ENCODE measurements at places on chromosomes 3 and 15.
A peak's percentile ranks its signal among the peaks of the same experiment; 100 is the strongest.

DNA sequence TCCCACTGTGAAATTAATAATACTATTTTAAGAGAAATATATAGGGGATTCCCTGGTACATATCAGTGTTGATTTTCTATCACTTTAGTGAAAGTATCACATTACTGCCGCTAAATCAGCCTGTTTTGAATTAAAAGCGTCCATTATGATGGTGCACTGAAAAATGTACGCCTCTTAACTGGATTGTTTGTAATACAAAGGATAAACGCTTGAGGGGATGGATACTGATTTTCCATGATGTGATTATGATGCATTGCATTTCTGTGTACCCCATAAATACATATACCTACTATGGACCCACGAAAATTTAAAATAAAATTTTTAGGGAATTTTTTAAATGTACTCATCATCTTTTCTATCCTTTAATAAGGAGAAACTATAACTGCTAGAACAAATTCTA, 478.6 kb downstream of the MAGI1 start:
- no peak for DNase-seq

DNA sequence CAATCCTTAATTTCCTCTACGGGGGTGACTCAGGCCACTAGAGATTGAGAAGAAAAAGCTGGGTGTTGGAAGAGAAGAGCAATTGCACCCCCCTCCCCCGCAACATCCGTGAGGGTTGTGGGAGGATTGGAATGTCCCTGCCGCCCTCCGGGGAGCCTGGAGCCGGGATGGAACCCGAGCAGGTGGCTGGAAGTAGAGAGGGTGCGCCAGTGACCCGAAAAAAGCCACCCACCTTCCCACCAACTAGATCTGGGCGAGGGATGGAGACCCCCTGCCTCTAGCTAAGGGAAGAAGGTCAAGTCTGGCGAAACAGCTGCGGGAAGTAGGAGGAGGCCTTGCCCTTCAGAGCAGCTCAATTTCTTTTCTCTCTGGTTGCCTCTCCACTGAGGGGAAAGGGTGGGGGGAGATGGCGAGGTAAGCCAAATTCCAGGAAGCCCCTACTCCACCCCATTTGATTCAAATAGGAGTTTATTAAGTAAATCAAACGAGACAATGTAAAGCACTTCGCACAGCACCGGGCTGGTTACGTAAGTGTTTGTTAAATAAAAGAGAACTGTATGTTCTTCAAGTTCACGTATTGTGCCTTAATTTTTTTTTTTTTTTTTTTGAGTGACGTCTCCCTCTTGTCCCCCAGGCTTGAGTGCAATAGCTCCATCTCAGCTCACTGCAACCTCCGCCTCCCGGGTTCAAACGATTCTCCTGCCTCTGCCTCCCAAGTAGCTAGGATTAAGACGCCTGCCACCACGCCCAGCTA, 1.1 kb upstream of the WWTR1 start:
- DNase-seq, result no peak

GRCh38 chr15:32799936-32800535, 82.2 kb downstream of the GREM1 start:
- no peak for DNase-seq

DNA sequence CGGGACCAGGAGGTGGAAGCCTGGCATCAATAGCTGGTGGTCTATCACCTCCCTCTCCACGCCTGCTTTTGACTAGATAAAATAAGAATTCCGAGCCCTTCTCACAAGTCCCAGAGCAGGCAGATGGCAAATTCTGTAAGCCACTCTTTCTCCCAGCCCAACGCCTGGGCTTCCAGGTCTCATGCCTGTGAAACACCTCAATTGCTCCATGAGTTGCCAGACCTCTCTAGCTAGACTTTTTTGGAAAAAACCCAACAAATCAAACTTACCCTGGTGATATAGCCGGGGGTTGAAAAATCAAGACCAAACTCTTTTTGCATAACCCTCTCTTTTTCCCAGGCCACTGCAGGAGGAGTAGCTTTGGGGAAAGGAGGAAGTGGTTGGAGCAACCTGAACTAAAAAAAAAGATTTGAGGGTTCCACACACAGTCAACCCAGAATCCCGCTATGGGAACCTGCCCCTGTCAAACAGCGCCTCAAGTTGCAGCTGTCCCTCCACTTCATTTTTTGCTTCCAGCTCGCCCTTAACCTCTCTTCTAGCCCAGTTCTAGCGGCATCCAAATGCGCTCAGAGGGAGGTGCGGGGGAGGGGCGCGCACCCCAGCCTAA, 7.0 kb downstream of the BHLHE40 start:
- no peak for DNase-seq

GRCh38 chr3:184040010-184040409, 8.5 kb downstream of the HTR3D start:
- DNase-seq, result no peak

GRCh38 chr15:58467722-58468423, 36.1 kb downstream of the LIPC start:
- DNase-seq, result no peak

- no peak for DNase-seq
Measured at GRCh38 chr3:32500880-32501782, 1.5 kb downstream of the CMTM6 start.

GRCh38 chr3:128236657-128237056, 83.4 kb downstream of the EEFSEC start:
- no peak for DNase-seq

GRCh38 chr3:36697229-36698001, 66.9 kb downstream of the DCLK3 start:
- no peak for DNase-seq

DNA sequence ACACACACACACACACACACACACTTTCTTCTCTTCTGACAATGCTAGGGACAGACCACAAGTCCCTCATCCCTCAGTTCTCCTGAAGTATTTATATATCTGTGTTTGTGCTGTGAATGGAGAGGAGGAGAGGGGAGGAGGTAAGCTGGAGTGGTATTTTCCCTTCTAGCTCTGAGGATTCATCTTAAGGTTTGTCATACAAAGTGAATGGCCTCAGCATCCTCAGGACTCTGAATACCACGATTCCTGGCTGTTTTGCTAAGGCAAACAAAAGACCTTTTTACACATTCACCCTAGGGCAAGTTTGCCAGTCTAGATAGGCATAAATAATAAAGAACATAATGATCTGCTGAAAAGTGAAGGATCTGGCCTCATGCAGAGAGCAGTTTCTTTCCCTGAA, 65.7 kb upstream of the CHMP2B start:
- DNase-seq, result no peak

DNA sequence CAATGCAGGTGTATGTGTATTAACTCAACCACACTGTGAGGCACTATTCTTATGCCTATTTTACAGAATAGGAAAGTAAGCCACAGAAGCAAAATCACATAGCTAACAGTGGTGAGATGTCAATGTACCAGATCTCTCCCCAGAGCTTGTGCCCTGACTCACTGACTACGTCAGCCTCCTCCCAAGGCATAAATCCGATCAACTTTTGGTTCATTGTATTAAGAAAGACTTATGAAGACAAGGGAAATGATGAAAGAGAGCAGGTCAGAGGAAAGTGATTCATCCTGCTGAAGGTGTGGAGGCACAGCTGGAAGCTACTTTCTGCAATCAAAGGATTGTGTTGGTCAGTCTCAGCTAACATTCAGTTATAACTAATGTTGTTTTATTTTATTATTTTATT, 33.0 kb upstream of the SV2B start:
- no peak for DNase-seq

DNA sequence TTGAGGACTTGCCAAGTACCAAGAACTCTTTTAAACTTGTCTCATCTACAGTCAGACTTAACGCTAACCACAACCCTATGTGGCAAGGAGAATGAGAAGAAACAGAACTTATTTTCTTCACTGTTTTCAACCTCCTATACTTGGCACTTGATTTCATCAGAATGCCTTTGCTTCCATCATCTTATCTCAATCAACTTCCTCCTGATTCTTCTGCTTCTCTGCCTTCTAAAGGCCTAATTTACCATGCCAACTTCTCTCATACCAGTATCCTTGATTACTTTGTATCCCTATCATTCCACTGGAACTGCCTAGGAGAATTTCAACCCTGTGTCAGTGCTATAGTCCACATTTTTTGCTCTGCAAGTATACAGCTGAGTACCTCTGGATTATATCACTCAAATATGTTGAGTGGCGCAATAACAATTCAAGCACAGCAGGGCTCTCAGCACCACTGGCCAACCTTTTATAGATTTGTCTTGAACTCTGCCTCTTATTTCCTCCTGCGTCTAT, 413.6 kb downstream of the ROBO1 start:
- DNase-seq, result no peak

DNA sequence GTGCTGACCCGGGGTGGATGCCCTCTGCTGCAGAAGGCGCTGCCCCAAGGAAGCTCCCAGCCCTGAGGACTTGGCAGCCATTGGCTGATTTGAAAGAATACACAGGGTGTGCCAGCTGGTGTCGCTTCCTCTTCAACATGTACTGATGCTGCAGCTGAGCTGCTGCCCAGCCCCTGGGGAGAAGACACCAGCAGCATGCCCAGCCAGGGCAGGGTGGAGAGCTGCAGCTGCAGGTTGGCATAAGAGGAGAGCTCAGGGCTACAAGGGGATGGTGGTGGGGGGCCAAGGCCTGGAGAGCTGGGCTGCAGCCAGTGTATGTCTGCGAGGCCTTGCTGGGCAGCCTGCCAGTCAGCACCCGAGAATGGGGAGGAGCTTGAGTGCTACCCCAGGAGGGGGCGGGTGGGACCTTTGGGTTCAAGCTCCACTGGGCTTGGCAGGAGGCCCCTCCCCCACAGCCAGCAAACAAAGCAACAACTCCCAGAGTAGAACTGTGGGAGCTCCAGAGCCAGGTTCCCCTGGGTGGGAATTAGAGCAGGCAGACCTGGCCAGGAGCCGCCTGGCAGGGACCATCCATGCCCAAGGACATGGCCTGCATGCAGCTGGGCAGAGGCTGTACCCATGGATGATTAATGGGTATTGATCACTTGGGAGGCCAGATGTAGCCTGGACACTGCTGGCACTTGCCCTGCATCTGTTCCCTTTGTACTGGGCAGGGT, 9.2 kb upstream of the SEMA4B start:
- DNase-seq, result peak; percentile 36

DNA sequence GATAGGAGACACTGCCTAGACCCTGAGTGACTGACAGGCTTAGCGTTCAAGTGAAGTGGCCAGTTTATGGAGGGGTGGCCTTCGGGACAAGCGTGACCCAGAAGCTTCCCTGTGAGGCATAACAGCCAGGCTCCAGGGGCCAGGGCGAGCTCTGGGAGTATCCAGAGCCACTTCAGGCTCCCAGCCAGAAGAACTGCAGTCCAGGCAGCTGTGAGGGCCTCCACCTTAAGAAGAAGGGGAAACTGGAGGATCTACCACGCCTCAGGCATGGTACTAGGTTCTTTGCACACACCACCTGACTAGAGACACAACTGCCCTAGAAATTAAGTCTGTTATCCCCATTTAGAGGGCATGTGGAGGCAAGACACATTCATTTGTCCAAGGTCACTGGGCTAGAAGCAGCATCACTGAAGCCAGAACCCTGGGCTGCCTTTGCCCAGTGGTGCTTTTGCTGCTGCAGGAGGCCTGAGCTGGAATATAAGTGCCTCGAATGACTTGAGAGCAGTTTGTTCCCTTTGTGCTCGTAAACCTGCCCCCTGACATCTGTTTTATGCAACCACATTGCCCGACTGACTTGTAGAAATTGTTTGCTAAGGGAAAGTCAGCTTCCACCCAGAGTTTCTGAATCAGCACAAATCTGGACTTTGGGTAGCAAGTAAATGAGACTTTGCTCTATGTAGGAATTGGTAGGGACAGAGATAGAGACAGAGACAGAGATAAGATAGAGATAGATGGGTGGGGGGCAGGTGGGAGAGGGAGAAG, 23.3 kb downstream of the RASGRF1 start:
- DNase-seq, result no peak

- DNase-seq, result no peak
Measured at GRCh38 chr3:81931265-81932251, 170.1 kb upstream of the GBE1 start.

GRCh38 chr3:195591220-195591619, 7.5 kb upstream of the APOD start:
- no peak for DNase-seq

DNA sequence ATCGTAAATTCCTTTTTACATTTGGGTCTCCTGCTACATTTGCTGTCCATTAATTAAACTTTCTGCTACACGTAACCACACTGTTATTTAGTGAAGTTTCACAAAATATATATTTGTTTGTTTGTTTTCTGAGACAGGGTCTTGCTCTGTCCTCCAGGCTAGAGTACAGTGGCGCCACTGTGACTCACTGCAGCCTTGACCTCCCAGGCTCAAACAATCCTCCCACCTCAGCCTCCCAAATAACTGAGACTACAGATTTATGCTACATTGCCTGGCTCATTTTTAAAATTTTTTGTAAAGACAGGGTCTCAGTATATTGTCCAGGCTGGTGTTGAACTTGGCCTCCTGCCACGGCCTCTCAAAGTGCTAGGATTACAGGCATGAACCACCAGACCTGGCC, 20.5 kb downstream of the TOPBP1 start:
- DNase-seq, result no peak

- no peak for DNase-seq
Measured at GRCh38 chr3:108137460-108137814, 46.6 kb upstream of the CD47 start.

DNA sequence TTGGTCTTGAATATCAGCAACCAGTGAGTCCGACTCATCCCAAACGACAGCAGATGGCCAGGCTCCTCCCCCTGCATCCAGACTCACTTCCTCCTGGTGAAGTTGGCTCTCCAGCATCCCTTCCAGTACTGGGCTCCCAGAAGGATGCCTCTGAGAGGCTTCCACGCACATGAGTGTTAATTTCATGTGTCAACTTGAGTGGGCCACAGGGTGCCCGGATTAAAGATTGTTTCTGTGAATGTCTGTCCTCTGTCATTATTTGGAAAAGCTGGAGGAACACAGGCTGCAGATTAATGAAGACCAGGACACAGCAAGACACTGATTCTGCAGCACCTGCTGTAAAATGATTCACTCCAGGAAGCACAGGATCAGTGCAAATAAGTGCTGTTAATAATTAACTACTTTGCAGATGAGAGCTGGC, 99.8 kb downstream of the ATP10A start:
- no peak for DNase-seq

GRCh38 chr15:31151301-31152233, 50.0 kb upstream of the TRPM1 start:
- DNase-seq, result no peak

GRCh38 chr15:58336161-58336560, 95.6 kb upstream of the LIPC start:
- no peak for DNase-seq

DNA sequence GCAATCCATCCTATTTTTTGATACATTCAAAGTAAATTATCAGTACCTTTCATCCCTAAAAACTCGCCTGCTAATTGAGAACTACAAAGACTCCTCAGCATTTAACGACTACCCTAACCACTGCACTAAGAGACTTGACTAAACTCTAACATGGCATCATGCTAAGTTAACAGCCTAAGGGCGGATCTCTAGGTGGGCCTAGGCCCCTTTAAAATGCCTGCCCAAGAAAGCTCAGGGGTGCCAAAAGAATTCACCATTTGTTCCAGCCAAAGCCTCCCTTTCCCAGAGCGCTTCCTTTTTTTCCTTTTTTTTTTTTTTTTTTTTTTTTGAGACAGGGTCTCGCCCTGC, 568 bp upstream of the NEK4 start:
- no peak for DNase-seq

GRCh38 chr15:54101664-54102270, 123.5 kb downstream of the UNC13C start:
- DNase-seq, result no peak
